ENCODE measurements at places on chromosomes 6 and 20.

- DNase-seq = no peak
These were observed 17.6 kb upstream of the SERPINB9 start for GRCh38 chr6:2920671-2921112.

- DNase-seq = no peak
These were observed 6.1 kb upstream of the NANP start for GRCh38 chr20:25629816-25630499.

DNA sequence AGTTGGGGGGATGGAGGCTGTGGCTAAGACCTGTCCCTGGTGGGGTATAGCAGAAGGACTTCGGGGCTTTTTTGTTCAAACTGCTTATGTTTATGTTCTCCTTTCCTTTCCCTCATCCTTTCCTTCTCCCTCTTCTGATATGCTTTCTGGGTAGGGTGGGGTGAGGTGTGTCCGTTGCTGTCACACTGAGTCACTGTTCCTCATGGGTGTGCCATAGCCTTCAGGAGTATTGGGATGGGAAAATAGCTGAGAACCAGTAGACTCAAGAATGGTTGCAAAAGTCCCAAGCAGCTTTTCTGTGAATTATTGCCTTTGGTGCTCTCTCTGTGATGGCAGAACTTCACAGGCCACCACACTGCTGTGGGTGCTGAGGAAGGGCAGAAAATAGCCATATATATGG, 39.6 kb downstream of the TPD52L1 start:
- DNase-seq = no peak

DNA sequence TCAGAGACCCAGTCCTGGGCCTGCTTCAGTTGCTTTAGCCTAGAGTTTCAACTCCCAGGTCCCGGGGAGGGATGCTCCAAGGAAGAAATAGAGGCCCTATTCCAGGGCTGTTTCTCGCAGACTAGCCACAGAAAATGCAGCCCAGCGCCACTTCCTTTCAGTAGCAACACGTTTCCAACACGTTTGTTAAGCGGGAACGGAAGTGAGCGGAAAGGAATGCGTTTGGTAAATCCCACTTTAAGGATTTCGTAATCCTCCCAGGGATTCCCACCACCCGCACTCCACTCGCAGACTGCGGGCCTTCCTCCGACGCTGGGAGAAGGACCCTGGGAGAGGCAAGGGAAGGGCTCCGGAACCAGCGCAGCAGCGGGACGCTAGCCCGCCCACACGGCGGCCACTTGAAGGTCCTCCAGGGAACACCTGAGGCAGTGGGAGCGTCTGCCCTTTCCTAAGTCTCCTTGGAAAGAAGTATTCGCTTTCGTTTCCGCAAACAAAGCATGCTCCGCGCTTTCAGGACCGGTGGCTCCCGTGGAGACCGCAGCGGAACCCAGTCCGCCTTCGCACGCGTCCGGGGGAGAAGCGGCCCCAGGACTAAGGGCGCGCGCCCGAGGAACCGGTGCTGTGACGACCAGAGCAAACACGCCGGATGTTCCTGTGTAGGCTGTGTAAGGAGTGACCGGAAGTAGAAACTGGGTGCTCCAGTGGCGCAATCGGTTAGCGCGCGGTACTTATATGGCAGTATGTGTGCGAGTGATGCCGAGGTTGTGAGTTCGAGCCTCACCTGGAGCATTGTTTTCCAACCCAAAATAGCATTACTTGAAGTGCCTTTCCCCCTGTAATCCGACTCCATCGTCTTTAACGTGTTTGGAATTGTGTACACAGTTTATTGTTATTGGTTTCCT, 227.6 kb upstream of the PRSS16 start:
- no peak for DNase-seq

DNA sequence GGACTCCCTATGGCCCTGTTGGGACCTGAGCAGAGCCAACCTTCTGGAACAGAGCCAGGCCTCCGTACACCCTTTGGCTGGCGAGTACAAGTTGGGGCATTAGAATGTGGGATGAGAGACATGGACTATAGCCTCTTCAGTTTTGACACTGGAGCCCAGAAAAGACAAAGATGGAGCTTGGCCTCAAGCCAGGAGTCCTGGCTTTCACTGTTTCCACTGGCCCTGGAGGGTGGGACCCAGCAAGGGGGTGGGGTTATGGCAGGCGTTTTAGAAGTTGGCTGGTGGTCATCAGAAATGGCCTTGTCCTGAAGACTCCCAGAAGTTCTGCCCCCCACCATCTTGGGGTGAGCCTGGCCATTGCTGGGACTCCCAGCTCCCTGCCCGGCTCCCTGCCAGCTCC, 21.8 kb downstream of the ITPR3 start:
- no peak for DNase-seq

Measured in memory B cell (primary cell).